GM06990 (cell line): ENCODE measurements at places on chromosomes 6 and 20.

DNA sequence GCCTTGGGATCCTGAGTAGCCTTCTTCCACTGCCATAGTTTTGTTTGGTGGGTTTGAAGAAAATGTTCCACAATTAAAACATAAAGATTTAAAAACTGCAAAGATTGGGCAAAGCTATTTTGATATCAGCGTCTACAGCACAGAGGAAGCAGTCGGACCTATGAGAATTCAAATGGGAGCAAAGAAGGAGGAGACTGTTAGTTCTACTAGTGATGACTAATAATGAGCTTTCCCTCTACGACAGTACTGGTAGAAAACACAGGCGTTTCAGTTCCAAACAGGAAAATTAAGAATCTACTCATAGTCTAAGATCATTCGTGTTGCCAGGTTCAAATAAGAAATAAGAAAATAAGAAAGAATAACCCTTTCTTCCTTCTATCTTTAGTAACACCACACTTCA is 121.2 kb downstream of the INSM1 start:
- DNase-seq = peak; percentile 64

DNA sequence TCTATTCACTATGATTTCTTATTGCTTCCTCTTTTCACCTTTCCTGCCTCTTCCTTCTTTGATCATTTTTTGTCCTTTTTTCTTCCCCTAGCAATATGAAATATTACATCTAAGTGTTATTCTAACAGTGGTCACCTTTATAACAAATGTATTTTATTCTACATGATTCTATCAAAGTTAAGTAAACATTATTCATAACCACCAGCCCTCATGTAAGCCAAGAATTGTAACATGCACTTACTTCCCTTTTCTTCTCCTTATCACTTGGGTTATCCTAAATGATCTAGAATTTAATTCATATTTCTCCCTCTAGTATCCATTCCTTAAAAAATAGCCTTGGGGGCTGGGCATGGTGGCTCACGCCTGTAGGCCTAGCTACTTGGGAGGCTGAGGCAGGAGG is 88.3 kb upstream of the SLC22A23 start:
- DNase-seq = no peak

DNA sequence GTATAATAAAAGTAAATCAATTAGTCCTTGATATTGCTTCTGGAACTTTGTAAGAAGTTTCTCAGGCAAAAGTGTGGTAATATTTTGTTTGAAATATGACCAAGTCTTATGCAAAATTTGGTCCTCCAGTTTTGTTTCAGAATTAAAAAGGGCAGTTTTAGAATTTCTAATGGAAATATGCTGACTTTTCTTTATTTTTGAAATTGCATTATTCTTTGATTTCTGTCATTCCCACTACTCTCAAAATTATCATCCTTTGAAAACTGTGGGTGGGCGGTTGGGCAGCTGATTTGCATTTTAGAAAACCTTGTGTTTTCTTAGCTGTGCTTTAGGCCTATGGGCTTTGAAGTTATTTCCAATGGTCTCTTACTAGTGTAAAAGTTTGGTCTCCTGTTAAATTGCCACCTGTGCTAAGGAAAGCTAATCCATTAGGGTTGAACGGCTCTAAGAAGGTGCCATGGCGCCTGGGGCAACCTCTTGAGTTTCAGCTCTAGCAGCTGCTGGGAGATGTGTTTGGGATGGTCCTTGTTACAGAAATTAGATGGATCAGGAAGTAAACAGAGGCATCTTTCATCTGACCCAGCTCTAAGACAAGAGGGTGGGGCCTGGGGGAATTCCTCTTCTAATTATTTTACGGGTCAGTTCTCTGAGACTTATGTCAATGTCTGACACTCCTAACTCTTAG is 880.8 kb upstream of the SLC35B3 start:
- no peak for DNase-seq

- no peak for DNase-seq
These were observed 9.4 kb downstream of the SERPINB6 start for GRCh38 chr6:2962004-2962403.

- DNase-seq = no peak
These were observed 32.2 kb downstream of the PMEPA1 start for GRCh38 chr20:57677584-57677982.

DNA sequence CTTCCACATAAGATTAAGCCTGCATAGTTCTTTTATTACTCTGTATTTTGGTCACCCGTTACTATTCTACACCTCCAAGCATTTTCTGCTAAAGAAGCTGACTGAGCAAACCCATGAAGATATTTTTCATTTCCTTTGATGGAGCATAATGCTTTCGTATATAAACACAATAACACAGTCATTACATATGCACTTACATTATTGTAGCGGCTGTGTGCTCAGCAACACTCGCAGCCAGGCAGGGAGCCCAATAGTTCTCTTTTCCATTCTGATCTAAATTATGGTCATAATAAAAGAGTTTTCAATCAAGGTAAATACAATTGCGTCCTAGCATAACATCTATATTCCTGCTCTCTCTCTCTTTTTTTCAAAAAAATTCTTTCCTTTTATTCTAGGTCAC is 69.6 kb upstream of the TFB1M start:
- DNase-seq = no peak

- DNase-seq = no peak
These were observed 80.7 kb upstream of the RIN2 start for GRCh38 chr20:19677336-19677735.

- DNase-seq = no peak
These were observed 427.2 kb upstream of the AGPAT4 start for GRCh38 chr6:161701056-161701455.

DNA sequence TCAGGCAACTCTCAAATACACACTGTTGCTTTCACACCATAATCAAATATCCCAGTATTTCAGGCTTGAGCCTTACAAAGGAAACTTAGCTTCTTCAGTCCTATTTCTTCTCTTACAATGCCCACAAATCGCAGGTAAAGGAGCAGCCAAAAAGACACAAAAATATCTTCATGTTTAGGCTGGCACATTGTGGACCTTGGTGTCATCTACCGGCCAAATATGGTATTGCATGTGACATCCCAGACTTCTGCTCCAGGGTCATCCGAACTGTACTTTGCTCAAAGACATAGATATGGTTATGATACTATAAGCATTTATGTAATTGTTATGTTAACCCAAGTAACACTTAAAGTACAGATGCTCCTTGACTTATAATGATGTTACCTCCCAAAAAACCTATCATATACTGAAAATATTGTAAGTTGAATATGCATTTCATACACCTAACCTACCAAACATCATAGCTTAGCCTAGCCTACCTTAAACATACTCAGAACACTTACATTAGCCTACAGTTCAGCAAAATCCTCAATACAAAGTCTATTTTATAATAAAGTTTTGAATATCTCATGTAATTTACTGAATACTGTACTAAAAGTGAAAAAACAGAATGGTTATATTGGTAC is 4.6 kb downstream of the OR2H2 start:
- no peak for DNase-seq

DNA sequence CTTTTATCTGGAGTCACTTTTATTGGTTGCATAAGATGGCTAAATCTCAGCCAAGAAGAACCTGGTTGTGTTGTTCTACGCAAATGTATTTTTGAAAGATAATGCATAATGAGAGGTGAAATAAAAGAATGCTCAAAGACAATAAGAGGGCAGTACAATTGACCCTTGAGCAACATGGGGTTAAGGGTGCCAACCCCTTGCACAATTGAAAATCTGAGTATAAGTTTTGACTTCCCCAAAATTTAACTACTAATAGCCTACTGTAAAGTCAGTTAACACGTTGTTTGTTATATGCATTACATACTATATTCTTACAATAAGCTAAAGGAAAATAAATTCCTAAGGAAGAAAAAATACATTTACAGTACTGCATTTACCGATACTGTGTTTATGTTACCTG is 5.9 kb downstream of the RNF146 start:
- DNase-seq = no peak

- DNase-seq = no peak
These were observed 77.1 kb downstream of the LMBRD1 start for GRCh38 chr6:69719602-69720193.

- DNase-seq = no peak
These were observed 8.3 kb upstream of the PRDM1 start for GRCh38 chr6:106077881-106078280.

DNA sequence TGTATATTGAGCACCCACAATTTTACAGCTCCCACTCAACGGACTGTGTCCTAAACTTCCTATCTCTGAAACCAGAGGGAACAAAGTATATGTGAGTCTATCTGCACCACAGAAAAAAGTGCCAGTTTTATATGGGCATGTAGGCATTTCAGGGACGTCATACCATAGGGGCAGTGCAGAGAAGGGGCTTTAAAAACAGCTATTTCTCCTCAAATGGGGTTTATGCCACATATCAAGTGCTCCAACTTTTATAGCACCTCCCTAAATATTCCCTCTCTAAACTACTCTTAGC is 28.9 kb upstream of the ASF1A start:
- DNase-seq = no peak

DNA sequence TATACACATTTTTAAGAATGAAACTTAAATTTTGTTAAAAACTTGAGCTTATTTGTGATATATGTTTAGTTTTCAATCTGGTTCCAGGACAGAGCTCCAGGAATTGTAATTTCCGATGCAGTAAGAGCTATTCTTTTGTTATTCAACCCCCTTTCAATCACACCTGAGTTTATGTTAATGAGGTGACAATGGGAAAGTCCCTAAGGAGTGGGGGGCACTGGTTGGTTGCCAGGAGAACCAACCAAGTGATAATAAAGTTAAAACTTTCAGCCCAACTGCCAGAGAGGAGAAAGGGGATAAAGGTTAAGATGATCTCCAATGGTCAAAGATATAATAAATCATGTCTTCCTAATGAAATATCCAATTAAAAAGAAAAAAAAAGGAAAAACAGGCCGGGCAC is 19.8 kb downstream of the MDN1 start:
- DNase-seq = no peak

DNA sequence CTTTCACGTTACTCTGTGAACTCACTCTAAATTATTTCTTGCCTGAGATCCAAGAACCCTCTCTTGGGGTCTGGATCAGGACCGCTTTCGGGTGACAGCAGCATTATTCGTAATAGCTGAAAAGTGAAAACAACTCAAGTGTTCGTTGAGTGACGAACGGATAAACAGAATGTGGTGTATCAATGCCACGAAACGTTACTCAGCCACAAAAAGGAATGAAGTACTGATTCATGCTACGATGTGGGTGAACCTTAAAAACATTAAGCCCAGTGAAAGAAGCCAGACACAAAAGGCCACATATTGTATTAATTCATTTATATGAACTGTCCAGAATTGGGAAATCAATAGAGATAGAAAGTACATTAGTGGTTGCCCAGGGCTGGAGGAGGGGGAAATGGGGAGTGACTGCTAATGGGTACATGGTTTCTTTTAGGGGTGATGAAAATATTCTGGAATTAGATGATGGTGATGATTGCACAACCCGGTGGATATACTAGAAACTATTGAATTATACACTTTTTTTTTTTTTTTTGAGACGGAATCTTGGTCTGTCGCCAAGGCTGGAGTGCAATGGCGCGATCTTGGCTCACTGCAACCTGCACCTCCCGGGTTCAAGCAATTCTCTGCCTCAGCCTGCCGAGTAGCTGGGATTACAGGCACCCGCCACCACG is 8.4 kb downstream of the PTGIS start:
- no peak for DNase-seq

GRCh38 chr6:33990061-33990541 is 155.8 kb downstream of the GRM4 start:
- DNase-seq = no peak

DNA sequence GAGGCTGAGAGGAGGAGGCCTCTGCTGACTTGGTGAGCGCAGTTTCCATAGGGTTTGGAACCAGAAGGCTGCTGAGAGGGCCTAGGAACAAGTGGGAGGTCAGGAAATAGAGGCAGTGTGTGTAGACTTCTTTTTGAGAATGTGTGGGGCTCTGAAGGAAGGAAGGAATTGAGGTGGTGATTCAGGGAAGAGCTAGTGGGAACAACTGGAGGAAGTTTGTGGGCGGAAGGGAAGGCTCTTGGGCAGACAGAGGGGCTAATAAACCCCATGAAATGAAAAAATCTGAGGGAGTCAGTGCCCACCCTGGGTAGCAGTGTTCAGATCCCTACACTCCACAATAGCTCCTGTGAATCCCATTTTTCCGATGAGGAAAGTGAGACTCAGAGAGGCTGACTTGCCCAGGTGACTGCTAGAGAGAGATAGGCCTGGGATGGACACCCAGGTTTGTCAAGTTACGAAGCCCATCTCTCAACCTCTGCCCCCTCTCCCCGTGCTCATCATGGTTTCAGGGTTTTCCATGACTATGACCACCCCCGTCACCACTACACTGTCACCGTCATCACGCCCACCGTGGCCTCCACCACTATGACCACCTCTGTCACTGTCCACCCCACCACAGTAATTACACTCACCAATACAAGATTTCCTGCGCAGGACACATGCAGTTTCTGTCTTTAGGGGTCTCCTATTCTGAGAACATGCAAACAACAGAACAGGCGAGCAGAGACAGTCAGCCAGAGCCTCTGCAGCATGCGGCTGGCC is 106.4 kb downstream of the MRPL14 start:
- DNase-seq = no peak

GRCh38 chr6:83433177-83433576 is 2.3 kb upstream of the ME1 start:
- no peak for DNase-seq

DNA sequence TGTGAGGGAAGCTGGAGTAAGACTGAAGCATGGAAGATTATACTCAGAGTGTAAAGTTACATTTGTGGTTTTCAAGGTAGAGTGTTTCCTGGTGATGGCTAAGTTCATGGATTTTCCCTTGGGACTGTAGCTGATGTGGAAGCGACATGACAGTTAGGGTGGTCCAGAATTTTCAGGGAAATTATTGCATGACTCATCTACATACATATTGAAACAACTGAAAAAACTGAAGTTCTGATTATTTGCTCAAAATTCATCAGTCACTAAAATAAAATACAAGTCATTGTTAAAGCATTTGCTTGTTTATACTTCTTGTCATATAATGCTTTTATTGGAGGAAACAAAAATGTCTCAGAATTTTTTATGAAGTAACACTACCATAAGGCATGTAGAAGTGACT is 700.0 kb downstream of the RFPL4B start:
- DNase-seq = no peak

- no peak for DNase-seq
These were observed 110.3 kb downstream of the BCAS1 start for GRCh38 chr20:53959911-53960578.

GRCh38 chr6:85643537-85644278 is 1.0 kb upstream of the SYNCRIP start:
- DNase-seq = peak; percentile 92

- DNase-seq = no peak
These were observed 50.1 kb downstream of the ZBTB9 start for GRCh38 chr6:33504486-33504885.

DNA sequence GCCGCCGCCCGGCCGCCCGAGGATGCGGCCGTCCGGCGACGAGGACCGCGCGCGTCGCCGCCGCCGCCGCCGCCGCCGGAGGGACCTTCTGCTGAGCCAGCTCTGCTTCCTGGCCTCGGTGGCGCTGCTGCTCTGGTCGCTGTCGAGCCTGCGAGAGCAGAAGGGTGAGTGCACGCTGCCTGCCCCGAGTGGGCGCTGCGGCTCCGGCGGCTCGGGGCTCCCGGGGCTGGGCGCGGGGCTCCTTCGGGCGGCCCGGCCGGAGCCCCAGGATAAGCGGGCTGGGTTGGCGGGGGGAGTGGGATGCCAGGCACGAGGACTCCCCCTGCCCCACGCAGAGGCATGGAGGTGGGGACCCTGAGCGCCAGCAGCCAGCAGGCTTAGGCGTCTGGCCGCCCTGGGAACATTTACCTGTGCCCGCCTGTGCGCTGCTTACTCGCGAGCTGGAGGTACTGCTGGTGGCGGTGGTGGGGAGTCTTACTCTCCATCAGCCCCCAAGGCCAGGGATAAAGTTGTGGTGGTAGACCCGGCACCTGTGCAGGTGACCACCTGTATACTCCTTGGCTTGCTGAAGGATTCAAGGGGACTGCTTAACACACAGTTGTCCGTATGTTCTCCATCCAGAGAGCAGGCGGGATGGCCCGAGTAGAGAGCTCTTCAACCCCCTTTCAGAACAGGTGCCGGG is 520 bp downstream of the SLC24A3 start:
- peak; percentile 34 for DNase-seq
